GM13977 (cell line): ENCODE measurements at places on chromosomes 16 and 17.

DNA sequence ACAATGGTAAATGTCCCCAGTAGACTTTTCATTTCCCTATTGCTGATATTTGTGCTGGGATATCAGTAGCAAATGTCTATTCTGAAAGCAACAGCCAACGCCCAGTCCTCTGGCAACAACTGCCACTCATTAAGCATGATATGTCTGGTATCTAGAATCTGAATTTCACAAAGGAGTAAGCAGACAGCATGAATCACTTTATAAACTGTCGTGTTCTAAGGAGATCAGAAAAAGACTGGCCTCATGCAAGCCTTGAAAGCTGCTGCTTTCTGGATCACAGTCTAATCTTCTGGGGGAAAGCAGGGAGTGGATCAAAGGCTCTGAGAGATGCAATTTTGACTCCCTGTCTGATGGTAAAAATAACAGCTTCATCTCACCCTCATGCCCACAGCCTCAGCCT is 153.1 kb upstream of the NOG start:
- no peak for DNase-seq

GRCh38 chr16:29645694-29646187 is 17.3 kb upstream of the SPN start:
- DNase-seq, result peak; percentile 76

DNA sequence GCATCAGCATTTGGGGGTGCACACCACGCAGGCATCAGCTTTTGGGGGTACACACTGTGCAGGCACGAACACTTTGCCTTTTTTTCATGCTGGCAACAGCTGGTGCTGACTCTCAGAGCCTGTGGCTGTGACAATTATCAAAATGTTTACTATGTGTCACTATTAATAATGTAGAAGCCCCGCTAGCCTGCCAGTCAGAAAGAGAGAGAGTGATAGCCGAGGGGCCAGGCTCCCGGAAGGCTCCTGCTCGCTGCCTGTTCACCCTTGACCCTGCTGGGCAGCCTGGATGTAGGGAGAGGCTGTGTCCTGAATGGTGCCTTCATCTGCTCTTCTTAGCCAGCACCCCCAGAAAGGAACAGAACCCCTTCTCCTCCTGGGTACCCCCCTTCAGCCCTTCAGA is 61.9 kb downstream of the SDK2 start:
- DNase-seq, result no peak

GRCh38 chr16:20838240-20838639 is 31.9 kb downstream of the REXO5 start:
- DNase-seq, result no peak

- no peak for DNase-seq
Observed at GRCh38 chr17:40962059-40962561, 4.6 kb downstream of the KRT39 start.

- no peak for DNase-seq
Observed at GRCh38 chr17:61842899-61843298, 20.4 kb downstream of the BRIP1 start.

- DNase-seq, result no peak
Observed at GRCh38 chr17:57489321-57489720, 233.0 kb downstream of the MSI2 start.

GRCh38 chr17:75853433-75853832 is 1.7 kb downstream of the WBP2 start:
- no peak for DNase-seq

DNA sequence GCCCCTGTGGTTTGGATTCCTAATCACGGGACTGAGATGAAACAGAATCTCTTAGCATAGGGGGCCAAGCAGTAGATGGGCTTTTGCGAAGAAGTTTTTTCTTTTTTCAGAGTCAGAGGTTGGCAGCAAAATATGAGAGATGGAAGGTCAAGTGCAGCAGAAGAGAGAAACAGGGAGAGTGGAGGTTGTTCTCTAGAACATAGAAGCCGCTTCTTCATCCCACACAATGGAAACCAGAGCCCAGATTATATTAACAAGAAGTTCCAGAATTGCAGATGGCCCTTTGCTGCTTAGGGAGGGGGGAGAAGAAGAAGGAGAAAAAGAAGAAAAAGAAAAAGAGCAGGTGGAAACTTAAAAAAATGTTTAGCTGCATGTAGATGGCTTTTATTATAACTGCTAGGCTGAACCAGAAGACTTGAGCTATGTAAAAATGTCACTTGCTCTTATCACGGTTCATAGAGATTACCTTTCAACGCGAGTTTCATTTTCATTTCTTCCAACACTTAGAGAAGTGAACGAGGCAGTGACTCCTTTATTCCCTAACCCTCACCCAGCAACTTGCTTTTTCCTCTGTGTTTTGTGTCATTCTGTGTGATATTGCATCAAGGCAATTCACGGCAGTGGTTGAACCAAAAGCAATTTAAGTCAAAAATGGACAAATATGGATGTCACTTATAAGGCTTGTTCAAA is 737.5 kb downstream of the WWOX start:
- DNase-seq, result no peak

GRCh38 chr17:33021731-33022408 is 30.2 kb downstream of the SPACA3 start:
- no peak for DNase-seq

DNA sequence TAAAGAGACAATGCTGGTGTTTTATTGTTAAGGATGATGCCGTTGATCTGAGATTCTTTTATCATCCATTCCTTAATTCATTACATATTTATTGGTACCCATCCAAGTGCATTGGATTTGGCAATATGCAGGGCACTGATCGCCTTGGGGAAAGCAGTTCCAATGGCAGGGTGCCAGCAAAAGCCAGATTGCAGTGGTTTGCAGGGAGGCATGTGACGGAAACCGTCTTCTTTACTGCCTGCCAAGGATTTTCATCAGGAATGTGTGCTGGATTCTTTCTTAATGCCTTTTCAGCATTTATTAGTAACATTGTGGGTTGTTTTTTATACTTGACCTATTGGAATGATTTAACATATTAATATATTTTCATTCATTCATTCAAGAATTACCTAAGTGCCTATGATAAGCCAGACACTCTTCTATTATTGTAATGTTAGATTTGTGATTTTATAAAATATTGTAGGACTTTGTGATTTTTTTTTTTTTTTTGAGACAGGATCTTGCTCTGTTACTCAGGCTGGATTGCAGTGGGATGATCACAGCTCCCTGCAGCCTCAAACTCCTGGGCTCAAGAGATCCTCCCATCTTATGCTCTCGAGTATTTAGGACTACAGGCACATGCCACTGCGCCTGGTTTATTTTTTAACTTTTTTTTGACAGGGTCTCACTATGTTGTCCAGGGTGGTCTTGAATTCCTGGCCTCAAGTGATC is 93.4 kb upstream of the TNRC6A start:
- no peak for DNase-seq

- DNase-seq, result no peak
Observed at GRCh38 chr17:11928436-11928835, 68.8 kb downstream of the ZNF18 start.

GRCh38 chr17:41724476-41725050 is 9.9 kb downstream of the HAP1 start:
- DNase-seq, result no peak

- peak; percentile 79 for DNase-seq
Observed at GRCh38 chr16:70430667-70431536, 8.0 kb downstream of the ST3GAL2 start.

- DNase-seq, result peak; percentile 66
Observed at GRCh38 chr16:78100112-78100467, 636 bp downstream of the WWOX start.

DNA sequence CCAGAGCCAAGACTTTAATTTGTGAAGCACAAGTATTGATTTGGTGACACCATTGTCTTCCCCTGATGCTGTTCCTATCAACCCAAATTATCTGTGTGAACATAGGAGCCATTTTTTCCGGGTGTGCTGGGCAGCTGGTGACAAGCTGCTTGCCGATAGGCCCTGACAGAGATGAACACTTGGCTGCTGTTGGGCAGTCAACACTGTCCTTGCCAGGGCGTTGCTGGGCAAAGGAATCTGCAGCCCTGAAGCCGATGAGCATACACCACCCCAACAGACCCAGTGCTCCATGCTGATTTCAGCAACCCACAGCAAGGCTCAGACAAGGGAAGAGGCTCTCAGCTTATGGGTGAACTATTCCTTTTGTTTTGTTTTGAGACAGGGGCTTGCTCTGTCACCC is 105.4 kb downstream of the YPEL2 start:
- no peak for DNase-seq

DNA sequence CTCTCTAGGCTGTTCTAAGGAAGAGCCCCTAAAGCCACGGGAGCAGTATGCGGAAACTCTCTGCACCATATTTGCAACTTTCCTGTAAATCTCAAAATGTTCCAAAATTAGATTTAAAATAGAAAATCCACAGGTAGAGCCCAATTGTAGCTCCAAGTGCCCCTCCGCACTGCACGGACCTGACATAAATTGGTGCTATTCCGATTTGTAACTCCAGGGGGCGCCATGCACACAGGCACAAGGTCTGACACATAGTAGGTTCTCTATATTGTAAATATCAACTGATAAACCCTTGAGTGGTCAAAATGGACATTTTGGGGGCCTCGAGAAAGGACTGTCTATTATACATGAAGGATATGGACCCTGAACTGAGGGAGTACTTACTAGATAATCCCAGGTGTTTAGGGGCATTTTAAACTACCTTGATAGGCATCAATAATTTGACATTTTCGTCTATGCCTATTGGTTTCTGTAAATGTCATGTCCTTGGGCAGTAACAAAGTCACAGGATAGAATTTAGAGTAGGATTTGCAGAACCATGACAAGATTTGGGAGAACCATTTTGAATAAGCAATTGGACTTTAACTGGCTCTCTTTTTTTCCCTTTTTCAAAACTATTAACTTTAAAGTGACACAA is 36.6 kb upstream of the TMEM132E start:
- peak; percentile 42 for DNase-seq

DNA sequence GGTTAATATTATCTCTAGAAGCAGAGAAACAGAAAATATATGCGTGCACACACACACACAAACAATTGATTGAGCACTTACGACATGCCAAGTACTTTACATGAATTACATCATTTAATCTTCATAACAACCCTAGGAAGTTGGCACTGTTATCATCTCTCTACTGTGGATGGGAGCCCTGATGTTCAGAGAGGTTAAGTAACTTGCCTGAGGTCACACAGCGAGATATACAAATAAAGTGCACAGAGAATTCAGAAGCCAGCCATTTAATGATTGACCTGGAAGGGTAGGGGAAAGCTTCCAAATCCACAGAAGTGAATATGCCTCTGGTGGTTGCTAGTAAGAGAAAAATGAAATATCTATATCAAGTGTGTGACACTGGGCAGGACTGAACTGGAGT is 37.5 kb upstream of the GPR139 start:
- DNase-seq, result no peak

DNA sequence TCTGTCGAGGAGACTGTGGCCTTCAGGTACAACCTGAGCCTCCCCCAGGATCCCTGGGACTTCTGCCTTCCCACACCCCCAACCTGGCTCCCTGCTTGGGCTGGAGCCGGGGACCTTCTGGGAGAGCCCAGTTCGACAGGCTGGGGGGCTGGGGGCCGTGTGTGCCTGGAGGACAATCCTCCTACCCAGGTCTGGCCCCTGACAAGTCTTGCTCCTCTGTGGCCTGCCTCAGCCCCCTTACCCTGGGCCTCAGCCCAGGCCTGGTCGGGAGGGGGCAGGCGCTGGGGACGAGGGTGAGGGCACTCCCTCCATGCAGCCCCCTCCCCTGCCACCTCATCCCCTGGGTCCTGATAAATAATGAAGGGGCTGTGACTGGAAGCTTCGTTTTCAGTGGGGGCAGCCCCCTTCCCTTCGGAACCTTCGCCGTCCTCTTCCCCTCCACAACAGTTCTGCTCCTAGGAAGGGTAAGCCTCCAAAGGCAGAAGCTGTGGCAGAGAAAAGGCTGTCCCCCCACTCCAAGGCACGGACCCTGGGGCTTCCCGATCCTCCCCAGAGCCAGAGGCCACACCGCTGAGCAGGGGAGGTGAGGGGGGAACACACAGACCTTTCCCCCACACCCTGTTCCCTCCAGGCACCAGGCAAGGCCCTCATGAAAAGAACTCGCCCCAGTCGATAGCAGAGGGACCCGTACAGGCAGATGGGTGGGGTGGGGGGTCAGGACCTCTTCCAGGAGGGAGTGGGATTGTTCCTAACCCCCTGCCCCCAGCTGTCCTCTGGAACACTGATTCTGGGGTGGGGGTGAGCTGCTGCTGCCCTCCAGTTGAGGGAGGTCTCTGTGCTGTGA is 5.0 kb upstream of the BAHCC1 start:
- DNase-seq, result no peak

DNA sequence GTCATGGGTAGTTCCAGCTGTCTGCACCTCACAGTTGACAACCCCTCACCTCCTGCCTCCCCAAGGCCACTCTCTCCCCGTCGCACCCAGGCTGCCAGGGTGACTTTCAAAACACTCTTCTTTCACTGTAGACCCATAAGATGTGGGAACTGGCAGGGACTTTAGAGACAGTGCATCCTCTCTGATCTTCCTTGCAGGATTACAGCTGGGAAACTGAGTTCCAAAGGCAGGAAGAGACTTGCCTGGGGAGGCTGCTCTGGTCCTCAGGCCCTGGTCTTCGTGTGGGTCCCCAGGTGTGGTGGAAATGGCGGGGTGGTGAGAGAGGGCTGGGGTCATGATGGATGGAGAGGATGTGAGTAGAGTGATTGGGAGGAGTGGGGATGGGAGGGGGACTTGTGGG is 21.9 kb upstream of the NKD1 start:
- DNase-seq, result no peak

GRCh38 chr17:70622368-70623260 is 453.3 kb downstream of the KCNJ2 start:
- DNase-seq, result peak; percentile 50

DNA sequence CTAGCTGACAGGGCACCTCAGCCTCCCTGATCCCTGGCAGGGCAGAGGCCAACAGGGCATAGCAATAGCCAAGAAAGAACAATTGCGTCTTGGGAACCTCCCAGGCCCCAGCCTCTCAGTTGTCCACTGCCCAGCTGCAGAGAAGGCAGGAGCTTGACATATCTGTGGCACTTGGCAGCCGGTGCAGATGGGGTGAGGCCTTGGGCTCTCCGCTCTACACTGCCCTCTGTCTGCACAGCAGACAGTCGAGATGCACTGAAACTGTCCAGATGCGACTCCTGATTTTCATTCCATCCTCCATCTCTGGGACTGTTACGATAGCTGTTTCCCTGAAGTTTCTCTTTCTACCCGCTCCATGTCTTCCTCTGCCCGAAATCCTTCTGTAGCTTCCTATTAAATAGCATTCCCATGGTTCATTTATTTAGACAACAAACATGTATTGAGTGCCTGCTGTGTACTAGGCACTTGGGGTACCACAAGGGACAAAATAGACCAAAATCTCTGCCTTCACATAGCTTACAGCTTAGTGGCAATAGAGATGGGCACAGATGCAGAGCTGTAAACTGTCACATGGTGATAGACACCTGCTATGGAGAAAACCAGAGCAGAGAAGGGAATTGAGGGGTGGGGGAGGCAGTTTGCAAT is 3.3 kb downstream of the POLR3E start:
- peak; percentile 69 for DNase-seq

DNA sequence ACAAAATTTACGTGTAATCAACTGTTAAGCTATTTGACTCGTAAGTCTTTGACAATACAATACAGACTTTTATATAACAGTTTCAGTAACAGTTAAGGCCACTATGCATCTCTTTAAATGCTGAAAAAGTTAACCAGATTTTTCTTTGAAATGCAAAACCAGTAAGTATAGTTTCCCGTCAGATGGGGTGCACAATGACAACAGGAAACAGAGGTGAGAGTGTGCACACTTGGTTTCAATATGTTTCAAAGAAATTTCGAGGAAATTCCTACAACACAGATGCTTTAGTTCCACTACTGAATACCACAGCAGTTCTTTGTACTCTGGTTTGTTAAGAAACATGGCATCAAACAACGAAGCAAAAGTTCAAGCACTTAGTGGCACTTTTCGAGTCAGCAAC is 48.4 kb downstream of the RNF157 start:
- peak; percentile 54 for DNase-seq

GRCh38 chr17:63439687-63440086 is 6.4 kb downstream of the CYB561 start:
- DNase-seq, result no peak

- DNase-seq, result no peak
Observed at GRCh38 chr16:53495325-53495724, 7.7 kb downstream of the AKTIP start.
